ENCODE measurements at places on chromosomes 6 and 20. TPM values are rescaled to one million over a fixed set of nuclear protein-coding genes. Genes with fewer than 3 reads are reported as not detected.

MAFB gene
- 3.0 TPM for total RNA-seq

ADGRF5 gene
- total RNA-seq, result 502 TPM

- DNase-seq, result no peak
Measured at GRCh38 chr6:54353975-54354374, 45.7 kb downstream of the TINAG start.

GRCh38 chr20:48544402-48545339 is 283.1 kb downstream of the PREX1 start:
- DNase-seq, result no peak

DNA sequence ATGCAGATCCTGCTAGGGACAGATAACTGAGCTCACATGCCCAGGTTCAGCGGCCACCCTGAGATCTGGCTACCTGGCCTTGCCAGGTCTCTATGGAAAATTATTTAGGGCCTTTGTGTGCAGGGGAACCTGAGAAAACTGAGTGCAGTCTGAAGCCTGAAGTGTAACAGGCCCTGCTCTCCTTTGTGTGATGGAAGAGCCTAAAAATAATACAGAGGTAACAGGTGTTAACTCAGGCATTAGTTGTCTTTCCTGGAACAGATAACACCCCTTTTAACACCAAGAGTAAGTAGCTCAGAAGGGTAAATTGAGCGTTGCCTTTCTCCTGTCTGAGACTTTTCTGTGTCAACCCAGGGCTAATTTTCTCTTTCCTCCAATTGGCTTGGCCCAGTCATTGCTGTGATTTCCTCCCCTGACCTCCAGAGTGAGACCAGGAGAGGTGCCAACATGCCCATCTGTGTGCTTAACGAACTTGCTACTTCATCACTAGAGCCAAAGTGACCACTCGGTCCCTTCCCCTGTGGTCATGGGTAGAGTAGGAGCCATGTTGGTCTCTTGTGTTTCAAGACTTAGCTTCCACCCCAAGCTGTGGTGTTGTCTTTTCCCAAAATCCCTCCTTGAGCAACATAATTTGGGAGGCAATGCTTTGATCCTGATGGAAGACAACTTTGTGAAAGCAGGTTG is 304.4 kb upstream of the JAG1 start:
- DNase-seq, result no peak

DNA sequence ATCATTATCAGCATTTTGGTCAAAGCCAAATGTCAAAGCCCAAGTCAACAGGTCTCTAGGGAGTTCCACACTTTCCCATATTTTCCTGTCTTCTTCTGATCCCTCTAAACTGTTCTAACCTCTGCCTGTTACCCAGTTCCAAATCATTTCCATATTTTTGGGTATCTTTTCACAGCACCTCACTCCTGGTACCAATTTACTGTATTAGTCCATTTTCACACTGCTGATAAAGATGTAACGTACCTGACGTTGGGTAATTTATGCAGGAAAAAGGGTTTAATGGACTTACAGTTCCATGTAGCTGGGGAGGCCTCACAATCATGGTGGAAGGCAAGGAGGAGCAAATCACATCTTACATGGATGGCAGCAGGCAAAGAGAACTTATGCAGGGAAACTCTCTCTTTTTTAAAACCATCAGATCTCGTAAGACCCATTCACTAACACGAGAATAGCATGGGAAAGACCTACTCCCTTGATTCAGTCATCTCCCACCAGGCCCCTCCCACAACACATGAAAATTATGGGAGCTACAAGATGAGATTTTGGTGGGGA is 143.4 kb downstream of the PTPRK start:
- no peak for DNase-seq

DNA sequence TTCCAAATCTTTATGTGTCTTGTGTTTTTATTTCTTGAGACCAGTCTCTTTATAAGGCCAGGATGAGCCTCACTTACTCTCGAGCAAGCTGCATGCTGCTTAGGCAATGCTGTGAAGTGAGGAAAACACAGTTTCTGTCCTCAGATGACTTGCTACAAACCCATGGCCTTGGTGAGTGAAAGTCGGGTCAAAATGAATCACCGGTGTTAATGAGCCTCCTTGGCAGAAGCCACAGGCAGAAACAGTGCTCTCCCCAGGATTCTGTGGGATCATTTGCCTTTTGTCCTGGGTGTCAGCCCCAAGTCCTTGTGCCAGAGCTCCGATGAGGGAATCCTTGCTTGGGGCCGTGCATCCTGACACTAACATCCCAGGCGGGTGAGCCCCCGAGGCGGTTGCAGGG is 482.5 kb downstream of the QKI start:
- DNase-seq, result no peak

DNA sequence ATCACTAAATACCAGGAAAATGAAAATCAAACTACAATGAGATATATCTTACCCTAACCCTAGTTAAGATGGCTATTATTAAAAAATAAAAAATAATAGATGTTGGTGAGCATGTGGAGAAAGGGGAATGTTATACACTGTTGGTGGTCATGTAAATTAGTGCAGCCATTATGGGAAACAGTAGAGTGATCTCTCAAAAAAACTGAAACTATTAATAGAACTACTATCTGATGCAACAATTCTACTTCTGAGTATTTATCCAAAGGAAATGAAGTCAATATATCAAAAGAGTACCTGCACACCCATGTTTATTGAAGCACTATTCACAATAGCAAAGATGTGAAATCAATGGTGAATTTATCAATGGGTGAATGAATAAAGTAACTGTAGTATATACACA is 48.6 kb downstream of the HLA-A start:
- no peak for DNase-seq

TSPO2 gene
- not detected for total RNA-seq

C20orf202 gene
- total RNA-seq, result not detected

DNA sequence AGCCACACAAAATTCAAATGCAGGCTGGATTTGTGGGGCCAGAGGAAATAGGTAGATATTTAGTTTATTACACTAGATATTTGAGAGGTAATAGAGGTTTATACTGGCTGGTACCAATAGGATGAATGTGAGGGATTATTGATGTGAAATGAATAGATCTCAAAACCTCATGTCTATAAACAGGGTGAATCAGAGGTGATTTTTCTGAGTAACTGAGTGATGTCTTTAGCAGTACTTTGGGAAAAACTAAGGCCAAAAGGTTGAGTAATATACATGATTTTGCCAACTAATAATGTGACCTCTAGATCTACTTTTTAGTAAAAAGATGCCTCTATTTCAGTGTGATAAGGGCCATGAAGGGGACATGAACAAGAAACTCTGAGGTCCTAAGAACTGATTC is 86.8 kb downstream of the HAO1 start:
- no peak for DNase-seq

BTNL2 gene
- total RNA-seq, result not detected

IMPG1 gene
- total RNA-seq, result not detected

- no peak for DNase-seq
Measured at GRCh38 chr6:34004706-34005105, 141.2 kb downstream of the GRM4 start.

DNA sequence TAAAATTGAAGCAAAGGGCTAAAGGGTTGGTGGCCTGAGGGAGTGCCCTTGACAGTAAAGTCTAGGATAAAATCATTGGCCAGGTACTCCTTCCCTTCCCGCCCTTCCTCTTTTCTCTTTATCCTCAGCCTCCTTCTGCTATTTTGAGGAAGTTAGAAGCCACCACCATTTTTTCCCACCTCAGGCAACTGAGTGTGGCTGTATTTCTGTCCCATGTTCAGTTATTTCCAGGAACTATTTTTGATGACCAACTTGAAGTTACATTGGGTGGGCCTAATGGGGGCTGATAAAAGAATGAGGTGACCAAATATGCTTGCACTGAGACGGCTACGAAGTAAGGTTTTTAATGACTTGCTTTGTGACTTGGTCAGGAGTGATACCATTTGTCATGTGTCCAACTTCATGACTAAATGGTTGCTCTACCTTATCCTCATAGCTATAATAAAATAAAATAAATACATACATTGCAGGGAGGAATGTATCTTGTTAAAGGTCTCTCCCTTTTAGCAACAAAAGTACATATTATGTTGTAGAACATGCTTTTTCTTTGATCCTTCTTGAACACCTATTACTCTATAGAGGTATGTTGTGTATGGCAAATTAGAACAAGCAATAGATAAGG is 12.0 kb downstream of the PTPN1 start:
- no peak for DNase-seq

DNA sequence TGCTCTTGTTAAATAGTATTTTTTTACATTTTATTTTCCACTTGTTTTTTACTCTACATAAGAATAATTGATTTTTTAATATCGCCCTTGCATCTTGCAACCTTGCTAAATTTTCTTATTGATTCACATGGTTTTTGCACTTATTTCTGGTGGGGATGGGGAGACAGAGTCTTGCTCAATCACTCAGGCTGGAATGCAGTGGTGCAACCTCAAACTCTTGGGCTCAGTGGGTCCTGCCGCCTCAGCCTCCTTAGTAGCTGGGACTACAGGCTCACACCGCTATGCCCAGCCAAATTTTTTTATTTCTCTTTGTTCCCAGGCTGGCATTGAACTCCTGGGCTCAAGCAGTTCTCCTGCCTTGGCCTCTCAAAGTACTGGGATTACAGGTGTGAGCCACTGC is 30.3 kb downstream of the LIN28B start:
- DNase-seq, result no peak

CFAP206 gene
- total RNA-seq, result 0.97 TPM

KCNK16 gene
- not detected for total RNA-seq

DNA sequence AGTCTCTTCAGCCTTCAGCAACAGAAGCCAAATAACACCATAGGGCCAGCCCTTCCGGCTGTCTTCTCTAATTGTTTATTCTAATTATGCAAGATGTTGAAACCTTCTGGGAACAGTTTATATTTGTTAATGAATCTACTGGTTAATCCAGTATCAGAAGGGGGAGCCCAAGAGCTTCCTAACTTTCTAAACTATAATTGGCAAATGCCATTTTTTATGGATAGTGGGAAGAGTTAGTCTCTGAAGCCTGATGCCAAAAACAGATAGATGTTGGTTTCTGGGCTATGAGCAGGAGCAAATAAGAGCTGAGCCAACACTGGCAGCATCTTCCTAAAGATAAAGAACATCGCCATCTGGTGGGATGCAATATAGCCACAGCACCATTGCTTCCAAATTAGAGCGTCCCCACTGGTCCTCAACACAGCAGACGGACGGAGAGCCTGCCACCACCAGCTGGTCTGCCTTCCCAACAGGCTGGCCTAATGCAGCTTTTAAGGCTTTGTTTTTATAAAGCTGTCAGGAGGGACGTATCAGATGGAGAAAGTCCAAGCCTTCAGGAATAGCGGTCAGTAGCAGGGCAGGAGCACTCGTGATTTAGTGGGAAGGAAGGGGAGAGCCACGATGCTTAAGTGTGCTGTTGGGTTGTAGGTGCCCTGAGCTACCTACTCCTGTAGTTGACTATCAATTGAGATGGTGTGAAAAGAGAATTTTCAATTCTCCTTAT is 118.8 kb downstream of the RALGAPA2 start:
- no peak for DNase-seq

DNA sequence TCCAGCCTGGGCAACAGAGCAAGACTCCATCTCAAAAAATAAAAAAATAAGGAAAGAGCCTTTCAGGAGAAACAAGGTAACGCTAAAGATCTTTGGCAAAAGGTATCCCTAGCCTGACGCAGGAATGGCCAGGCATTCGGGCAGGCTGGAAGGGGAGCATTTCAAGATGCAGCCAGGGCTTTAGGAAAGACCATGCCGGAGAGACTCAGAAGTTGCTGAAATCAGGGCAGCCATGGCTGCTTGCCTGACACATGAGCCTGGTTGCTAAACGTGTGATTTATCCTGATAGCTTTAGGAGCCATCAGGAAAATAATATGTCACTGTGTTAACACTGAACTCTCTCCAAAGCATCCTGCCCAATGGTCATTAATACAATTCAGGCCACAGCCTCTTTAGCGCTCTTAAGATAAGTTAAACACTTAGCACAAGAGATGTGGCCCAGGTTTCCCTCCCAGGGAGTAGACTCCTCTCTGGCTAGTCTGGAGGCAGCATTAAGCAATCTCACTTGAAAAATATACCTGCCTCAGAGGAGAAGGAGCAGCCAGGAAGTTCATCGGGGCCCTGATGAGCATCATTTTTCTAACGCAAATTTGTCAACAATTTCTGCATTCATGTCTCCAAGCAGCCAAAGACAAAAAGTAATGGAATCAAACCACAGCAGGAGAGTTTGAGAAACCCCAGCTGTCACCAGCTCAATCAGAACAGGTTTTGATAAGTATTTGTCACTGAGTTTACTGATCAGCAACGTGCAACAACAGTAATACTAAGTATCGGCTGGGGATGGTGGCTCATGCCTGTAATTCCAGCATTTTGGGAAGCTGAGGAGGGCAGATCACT is 200.0 kb downstream of the ZMYND8 start:
- DNase-seq, result no peak

PI16 gene
- total RNA-seq, result 0.23 TPM

DNA sequence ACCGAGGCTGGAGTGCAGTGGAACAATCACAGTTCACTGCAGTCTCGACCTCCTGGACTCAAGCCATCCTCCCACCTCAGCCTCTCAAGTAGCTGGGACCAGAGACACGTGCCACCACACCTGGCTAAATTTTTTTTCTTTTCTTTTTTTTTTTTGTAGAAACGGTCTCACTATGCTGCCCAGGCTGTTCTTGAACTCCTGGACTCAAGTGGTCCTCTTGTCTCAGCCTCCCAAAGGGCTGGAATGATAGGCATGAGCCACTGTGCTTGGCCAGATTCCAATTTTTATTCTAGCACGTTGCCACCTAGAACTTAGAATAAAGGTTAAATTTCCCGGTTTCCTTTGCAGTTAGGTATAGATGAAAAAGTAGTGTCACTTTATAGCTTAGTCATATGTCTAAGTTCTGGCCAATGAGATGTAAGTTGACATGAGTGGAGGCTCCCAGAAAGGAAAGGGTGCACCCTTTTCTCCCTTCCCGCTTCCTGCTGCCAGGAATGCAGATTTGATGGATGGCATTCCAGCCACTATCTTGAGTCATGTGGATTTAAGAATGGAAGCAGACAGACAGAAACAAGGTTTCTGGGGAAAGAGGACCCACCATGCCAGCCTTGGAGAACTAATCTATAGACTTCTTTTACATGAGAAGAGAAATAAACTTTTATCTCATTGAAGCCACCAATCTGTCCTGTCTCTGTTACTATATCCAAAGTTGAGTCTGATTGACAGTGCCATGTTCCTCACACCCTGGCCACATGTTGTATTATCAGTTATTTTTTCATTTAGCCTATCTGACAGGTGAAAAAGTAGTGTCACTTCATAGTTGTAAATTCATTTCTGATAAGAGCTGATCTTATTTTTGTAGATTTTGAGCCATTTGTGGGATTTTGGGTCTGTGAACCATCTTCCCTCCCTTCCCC is 60.6 kb upstream of the NCOA3 start:
- no peak for DNase-seq

CLPSL1 gene
- not detected for total RNA-seq

GRCh38 chr6:46325561-46326530 is 155.1 kb upstream of the ENPP5 start:
- DNase-seq, result no peak
